ENCODE measurements at places on chromosomes 5 and 9.

DNA sequence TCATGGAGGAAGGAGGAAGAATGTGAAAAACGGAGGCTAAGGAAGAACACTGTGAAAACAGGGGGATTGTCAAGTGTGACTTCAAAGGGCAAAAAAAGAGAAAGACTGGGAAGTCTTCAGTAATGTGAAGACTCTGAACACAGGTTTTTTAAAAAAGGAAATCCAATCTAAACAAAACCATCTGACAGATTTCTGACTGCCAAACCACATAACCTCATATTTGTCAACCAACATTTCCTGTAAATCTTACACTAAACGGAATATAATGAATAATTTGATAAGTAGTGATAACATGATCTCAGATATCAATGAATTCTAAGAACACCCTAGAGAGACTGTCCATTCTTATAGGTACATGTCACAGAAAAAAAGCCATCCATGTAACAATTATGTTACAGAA, 124.7 kb downstream of the FBN2 start:
- DNase-seq, result no peak

DNA sequence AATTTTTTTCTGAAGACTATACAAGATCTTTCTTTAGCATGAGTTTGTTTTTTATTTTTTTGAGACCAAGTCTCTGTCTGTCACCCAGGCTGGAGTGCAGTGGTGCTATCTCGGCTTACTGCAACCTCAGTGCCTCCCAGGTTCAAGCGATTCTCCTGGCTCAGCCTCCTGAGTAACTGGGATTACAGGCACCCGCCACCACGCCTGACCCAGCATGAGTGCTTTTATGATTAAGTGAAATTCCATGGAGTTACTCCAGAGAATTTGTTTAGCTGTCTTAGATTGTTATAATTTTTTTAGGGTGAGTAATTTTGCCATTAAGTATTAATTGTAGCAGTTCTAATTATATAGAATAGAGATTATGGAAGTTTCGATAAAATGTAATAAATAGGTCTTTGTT, 14.3 kb downstream of the YTHDC2 start:
- DNase-seq, result no peak

DNA sequence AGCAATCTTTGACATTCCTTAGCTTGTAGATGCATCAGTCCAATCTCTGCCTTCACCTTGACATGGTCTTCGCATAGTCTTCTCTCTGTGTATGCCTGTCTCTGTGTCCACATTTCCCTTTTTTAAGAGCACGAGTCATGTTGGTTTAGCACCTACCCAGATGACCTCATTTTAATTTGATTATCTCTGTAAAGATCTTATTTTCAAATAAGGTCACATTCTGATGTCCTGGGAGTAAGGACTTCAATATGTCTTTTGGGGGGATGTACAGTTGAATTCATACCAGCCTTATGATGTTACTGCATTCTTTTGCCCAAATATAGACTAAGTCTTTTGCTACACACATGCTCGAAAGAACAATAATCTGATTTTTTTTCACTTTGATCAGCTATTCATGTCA, 6.9 kb downstream of the KCTD16 start:
- no peak for DNase-seq

GRCh38 chr5:55055183-55055582, 31.1 kb downstream of the GZMK start:
- DNase-seq, result no peak

DNA sequence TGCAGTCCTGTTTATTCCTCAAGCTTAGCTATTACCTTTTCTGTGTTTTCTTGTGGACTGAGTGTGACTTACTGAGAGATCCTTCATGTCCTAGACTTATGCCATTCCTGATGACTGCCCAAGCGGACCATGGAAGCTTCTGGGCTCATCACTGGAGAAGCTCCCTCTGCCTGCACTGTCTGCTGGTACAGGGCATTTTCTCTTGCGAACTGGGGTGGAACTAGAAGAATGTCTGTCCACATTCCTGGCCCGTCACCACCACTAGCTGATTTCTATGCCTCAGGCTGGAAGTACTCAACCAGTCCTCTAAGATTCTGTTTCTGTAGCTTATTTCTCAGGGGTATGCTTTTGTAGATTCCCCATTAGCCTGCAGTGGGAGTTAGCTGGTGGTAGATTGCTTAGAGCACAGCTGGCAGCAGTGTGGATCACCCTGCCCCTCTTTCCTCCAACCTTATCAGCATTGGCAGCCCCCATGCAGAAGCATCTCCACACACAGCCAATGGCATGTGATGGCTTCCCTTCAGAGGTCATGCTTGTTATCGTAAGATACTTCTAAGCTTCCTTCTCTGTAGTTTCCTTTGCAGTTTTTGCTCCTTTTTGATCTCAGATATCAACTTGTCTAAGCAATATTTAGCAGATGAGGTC, 12.4 kb downstream of the SLC36A1 start:
- no peak for DNase-seq

- no peak for DNase-seq
These were observed 129.7 kb downstream of the YIPF5 start for GRCh38 chr5:144040615-144041305.

DNA sequence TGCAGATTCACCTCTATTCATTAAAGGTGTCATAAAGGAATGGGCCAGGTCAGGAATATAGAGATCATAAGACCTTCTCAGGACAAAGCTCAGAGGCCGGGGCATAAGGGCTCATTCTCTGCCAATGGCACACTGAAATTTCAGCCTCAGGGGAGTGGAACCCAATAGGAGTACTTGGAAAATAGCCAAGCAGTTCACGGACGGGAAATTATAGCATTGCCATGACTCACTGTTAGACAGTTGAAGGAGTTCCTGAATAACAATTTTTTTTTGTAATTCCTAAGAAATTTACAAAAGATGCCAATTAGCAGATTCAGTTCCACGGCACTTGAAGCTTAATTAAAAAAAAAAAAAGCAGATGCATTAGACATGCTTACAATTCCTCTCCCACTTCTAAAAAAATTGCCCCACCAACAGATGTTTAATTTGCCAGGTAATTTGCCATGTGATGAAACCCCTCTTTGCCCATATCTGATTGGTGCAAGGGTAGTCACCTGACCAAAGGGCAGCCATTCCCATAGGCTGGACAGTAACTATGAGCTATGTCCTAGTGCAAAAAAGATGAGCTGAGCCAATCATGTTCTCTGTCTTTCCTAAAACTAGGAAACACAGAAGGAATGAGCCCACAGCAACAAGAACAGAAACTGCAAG, 58.6 kb downstream of the PTCD2 start:
- DNase-seq, result peak; percentile 64

DNA sequence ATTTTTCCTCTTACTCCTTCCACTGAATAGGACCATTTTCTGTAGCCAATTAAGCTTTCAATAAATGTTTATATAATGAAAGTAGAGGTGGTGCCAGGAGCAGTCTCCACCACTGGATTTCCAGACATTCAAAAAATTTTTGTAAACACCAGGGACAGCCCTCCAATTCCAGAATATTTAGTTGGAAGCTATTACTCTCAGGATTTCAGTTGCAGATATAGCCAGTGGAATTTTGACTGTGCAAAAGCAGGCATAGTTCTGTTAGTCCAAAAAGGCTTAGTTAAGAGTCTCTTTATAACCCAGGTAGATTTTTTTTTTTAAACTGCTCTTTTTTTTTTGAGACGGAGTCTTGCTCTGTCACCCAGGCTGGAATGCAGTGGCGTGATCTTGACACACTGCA, 138.1 kb upstream of the DMRT1 start:
- DNase-seq, result no peak

DNA sequence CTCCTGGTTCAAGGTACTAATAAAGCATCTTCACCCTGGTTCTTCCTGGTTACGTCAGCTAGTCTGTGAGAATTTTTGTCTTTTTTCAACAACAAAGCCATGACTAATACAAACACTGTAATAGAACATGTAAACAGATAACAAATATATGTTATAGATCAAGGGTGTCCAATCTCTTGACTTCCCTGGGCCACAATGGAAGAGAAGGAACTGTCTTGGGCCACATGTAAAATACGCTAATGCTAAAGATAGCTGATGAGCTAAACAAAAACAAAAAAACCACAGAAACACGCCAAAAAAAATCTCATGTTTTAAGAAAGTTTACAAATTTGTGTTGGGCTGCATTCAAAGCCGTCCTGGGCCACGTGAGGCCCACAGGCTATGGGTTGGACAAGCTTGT, 124.5 kb upstream of the GNA14 start:
- no peak for DNase-seq

DNA sequence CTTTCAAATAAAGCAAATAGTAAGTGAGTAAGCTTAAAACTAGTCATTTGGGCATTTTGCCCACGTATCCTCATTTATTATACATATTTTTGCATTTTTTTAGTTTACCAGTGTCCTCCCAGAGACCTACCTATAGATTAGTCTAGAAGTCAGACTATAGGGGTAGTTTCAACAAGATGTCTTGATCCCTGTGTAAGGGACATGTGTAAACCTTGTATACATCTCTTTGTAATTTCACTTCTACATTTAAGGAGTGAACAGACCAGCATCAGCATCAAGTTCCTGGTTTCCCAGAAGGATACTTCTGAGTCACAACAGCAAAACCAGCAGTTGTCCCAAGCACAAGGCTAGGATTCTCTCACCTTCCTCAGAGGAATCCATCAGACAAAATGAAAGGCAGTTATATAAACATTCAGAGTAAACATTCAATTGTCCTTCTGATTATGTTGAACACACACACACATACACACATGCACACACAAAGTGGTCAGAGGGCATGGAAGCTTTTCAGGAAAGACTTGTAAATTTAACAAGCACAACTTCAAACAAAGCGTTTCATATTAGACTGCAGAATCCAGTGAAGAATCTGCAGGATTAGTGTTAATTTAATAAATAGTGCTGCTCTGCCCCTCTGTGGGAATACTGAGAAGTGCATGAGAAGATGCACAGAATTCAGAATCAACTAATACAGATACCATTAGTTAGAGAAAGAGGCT, 55.4 kb downstream of the HINT1 start:
- peak; percentile 49 for DNase-seq

GRCh38 chr5:56354836-56355235, 121.7 kb upstream of the ANKRD55 start:
- no peak for DNase-seq

GRCh38 chr5:152187668-152188067, 217.4 kb downstream of the NMUR2 start:
- no peak for DNase-seq

DNA sequence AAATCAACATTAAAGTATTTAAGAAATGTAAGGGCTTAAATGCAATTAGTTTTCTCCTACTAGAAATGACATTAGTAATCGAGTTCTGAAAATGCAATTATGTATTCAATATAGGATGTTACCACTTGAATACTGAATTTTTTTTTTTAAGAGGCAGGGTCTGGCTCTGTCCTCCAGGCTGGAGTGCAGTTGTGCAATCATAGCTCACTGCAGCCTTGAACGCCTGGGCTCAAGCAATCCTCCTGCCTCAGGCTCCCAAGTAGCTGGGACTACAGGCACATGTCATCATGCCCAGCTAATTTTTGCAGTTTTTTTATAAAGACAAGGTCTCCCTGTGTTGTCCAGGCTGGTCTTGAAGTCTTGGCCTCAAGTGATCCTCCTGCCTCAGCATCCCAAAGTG, 1.5 kb downstream of the CDC20B start:
- no peak for DNase-seq

DNA sequence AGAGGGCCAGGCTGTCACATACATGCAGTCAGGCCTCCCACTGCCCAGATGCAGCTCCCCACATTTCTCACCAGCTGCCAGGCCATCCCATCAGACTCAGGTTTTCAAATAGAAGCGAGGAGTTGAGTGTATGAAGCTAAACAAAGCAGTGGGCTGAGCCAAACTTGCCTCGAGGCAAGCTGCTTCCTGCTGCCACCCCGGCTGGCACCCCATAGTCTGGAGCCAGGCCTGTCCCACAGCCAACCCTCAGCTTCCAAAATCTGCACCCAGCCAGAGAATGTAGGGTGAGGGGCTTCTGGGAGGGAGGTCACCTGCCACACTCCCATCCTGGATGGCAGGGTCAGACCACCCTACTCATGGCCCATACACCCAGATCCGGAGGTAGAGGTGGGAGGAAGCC, 22.3 kb upstream of the ALDH1B1 start:
- no peak for DNase-seq
